Fibroblast of skin of right quadriceps (primary cell): ENCODE measurements at places on chromosomes 5 and 9.

- no peak for DNase-seq
Observed at GRCh38 chr5:177588413-177588909, 3.5 kb upstream of the TMED9 start.

- no peak for DNase-seq
Observed at GRCh38 chr9:106960258-106960657, 97.3 kb downstream of the ZNF462 start.

DNA sequence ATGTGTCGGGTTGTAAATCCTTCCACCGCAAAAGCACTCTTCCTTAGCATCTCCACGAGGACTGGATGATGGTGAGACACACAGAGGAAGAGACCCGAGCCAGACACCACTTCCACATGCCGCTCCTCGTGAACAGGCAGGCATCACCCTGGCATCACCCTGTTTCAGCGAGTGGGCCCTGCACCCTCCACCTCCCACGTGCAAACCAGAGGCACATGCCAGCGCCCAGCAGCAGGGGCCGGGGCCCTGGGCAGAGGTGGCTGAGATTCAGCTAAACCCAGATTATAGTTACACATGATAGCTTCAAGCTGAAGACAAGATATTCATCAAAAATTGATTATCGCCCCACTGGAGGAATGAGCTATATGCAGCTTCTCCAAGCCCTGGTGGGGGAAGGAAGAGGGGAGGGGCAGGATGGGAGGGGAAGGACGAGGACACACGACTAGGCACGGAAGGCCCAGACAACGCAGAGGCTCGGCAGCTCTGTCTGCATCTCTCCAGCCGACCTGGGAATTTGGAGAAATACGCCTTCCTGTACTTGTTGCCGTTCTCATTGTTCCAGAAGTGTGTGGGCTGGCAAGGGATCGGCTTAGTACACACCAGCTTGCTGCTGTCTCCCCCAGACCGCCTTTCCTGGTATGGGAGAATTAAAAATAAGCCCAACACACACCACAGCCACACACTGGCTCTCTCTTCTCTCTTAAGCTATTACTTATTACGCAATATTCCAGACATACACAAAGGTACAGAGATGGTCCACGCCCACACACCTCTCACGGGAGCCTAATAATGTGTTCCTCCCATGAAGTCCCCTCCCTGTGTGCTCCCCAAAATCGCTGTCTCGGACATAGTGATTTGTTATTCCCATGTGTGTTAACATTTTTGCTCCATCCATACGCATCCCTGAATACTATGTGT lies 50.4 kb upstream of the ZNF354A start:
- no peak for DNase-seq

DNA sequence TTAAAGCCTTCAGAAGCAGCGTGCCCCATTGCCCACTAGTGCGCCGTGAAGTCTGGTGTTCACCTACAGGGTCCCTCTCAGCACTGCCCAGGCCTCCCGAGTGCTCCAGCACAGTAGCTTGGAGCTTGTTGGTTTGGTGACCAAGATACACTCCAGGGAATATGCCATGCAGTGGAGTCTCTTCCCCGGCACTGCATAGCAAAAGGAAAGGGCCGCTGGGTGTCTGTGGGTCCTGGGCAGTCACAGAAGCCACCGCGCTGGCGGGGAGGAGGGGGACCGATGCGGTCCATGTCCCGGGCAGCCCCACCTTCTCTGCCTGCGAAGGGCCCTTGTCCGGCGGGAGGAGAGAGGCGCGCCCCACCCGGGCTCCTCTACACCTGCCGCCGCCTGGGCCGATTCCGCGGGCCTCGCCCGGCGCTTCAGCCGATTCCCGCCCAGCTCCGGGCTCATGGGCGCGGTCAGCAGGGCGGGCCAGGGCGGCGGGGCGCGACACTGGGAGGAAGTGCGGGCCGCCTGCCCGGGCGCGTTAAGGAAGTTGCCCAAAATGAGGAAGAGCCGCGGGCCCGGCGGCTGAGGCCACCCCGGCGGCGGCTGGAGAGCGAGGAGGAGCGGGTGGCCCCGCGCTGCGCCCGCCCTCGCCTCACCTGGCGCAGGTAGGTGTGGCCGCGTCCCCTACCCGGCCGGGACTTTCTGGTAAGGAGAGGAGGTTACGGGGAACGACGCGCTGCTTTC lies at the start of gene SYK:
Gene SYK, plus strand, starts transcription at position 579 of the 732 bp plus-strand sequence. CDS start 42,080 bp downstream, outside the sequence.
- no peak for DNase-seq

- DNase-seq, result no peak
Observed at GRCh38 chr9:132948482-132949050, 4.2 kb upstream of the TSC1 start.

- no peak for DNase-seq
Observed at GRCh38 chr5:150613991-150614660, 26.3 kb upstream of the SYNPO start.

GRCh38 chr5:174608631-174609097 lies 115.7 kb upstream of the MSX2 start:
- DNase-seq, result no peak

DNA sequence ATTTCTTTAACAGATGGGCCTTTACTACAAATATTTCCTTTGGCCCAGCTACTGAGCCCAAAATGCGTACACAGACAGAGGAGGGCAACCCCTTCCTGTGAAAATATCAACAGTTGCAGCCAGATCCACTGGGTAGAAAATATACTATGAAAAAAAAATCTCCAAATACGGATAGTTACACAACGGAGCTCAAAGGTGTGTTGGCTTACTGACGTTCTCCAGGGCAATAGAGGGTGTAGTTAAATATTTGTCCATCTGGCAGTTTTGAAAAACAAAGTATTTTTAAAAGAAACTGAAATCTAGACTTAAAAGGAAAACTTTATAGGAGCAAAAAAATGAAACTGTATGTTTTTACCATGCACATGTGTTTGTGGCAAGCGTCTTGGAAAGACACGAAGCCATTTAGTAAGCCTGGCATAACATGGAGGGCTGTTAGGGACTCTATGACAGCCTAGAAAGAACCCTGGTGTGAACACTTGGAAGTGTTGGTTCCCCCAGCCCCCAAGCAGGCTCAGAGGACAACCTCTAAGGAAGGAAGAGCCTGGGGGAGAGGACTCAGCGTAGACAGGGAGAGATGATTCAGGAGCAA lies 157.8 kb upstream of the TRPM3 start:
- no peak for DNase-seq

- DNase-seq, result peak; percentile 38
Observed at GRCh38 chr9:14056316-14056861, 257.6 kb downstream of the NFIB start.

DNA sequence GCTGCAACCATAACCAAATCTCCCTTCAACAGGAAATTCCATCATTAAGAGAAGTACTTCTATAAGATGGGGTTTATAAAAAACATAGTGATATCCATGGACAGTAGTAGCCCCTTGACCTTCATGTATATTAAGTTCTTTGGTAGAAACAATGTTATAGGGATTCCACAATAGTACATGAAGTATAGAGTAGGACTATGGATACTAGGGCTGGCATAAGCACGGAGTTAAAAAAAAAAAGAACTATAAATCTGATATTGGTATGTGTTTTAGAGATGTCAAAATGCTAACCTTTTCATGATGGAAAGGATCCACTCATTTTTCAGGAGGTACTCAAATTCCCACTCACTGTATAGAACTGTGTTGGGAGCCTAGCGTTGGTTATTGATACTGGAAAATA lies 337.6 kb downstream of the FGF10 start:
- no peak for DNase-seq

GRCh38 chr9:97518909-97519307 lies 17.4 kb downstream of the TMOD1 start:
- DNase-seq, result peak; percentile 67

- no peak for DNase-seq
Observed at GRCh38 chr9:83029531-83030137, 33.3 kb downstream of the RASEF start.

DNA sequence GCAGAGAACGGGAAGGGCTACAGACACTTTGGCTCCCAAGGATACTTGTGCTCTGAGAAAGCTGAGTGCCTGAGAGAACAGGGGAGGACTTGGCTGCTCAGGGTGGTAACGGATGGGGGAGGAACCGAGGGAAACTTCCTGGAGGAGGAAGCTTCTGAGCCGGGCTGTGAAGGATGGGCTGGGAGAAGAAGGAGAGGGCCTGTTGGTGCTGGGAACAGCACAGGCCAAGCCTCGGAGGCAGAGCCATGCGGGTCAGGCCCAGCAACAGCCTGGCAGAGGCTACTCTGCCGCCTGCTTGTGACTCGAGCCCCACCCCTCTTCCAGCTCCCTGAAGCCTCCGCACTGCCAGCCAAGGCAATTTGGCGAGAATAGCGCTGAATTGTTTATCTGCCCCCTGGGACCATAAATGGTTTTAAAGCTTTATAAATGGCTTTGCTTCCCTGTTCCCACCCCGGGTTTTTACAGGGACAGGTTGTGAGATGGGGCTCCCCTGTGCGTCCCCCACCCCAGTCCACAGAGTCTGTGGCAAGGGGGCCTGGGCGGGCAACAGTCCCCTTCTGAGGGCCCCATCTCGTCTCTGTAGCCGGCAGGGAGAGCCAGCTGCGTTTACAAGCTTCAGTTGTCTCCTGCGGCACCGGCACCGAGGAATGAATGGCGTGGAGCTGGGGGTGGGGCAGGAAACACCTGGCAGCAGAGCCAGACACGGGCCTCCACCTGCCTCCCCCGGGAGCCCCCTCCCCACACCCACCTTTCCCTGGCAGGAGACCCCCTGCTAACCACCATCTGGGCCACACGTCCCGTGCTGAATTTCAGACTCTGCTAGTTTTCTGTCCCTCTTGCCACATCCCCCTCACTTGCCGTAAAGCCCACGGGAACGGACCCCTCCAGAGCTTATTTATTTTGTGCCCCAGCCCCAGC lies 24.4 kb downstream of the FAM163B start:
- DNase-seq, result no peak

DNA sequence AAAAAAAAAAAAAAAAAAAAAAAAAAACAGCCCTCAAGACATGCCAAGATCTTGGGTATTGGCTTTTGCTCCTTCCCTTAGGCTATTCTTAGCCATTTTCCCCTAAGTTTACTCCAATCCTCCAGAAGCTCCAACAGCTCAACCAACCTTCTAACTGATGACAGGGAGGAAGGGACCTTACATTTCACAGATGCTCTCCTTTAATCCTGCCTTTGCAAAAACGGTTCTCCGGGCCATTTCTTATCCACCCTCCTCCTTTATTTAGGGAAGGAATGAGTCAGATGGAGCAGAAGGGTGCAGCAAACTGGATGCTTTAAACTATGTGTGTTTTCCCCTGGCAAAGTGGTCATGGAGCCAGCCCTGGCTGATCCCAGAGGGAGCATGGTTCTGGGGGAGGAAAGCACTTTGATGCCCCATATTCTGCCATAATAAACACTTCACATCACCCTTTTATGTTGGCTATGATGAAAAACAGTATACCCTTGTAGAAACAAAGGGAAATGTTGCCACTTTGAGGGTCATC lies 369.4 kb upstream of the DMAC1 start:
- peak; percentile 2 for DNase-seq

DNA sequence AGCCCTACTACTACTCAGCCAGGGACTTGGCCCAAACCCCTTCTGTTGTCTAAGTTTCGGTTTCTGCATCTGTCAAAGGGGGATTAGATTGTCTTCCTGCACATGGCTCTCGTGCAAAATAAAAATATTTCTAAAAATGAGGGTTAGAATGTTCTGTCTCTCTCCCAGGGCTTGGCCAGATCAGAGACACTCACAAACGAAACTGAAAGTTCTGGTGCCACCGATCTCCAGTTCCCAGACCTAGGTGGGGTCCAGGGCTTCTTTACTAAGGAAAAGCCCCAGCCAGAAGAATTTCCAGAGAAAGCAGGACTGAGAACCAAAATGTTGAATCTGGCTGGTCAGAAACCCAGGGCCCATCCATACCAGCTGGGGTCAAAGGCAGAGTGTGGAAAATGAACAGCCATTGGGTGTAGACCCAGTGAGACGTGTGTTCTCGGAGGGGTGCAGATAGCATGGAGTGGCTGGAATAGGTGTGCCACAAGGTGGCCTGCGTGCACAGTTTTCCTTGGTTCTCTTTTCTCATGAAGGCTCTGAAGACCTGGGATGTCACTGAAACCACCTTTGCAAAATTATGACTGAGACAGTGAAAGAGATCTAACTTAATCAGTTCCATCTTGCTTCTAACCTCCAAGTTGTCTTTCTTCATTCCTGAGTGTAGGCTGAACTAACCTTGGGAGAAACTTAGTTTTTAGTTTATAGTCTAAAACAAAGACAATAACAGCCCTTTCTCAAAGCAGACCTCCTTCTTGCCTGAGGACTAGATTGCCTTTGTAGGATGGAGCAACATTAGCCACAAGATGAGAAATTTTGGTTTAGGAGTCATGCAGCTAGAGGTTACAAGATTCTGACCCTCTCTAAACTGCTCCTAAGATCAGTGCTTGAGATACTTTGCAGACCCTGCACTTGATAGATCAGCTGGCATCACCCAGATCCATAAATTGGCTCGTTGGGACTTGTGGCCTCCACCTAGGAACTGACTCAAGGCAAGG lies 2.3 kb upstream of the SLC23A1 start:
- no peak for DNase-seq

- peak; percentile 81 for DNase-seq
Observed at GRCh38 chr9:115593587-115594091, 475.7 kb upstream of the TNC start.

GRCh38 chr5:140239939-140240700 lies 62.8 kb downstream of the PFDN1 start:
- DNase-seq, result peak; percentile 51

- no peak for DNase-seq
Observed at GRCh38 chr5:74334762-74335384, 305.7 kb downstream of the ENC1 start.
